ENCODE measurements at places on chromosomes 16 and 17.

DNA sequence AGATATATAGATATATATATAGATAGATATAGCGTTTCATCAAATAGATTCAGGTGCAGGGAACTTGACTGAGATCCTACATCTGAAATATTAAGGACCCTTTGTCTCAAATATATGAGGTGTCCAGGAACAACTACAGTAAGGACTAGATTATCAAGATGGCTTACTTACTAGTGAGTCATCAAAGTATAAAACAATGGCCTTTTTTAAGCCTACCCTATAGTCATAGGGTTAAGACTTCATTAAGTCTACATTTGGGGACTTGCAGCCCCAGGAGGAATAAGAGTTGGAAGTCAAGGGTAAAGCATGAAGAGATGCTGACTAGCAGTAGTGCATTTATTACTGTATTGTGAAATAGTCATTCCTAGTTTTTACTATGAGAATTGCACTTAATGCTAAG, 1023.4 kb downstream of the CDH11 start:
- H3K4me3 ChIP-seq = no peak overlapping the region
- no peaks in the 10 kb centered on the region for H3K4me1 ChIP-seq
- DNase-seq = no peak
- no peaks in the 10 kb centered on the region for H3K27me3 ChIP-seq
- H3K27ac ChIP-seq = no peak overlapping the region

GRCh38 chr16:50657241-50657640, 23.9 kb downstream of the SNX20 start:
- H3K27ac ChIP-seq = no peak overlapping the region
- no peaks in the 10 kb centered on the region for H3K4me1 ChIP-seq
- H3K27me3 ChIP-seq = no peaks in the 10 kb centered on the region
- no peaks in the 10 kb centered on the region for H3K36me3 ChIP-seq
- H3K4me3 ChIP-seq = no peak overlapping the region

- H3K27ac ChIP-seq = no peak overlapping the region
- no peaks in the 10 kb centered on the region for H3K27me3 ChIP-seq
- no peaks in the 10 kb centered on the region for H3K36me3 ChIP-seq
These were observed 201.5 kb upstream of the CPHXL start for GRCh38 chr16:75927810-75928209.

DNA sequence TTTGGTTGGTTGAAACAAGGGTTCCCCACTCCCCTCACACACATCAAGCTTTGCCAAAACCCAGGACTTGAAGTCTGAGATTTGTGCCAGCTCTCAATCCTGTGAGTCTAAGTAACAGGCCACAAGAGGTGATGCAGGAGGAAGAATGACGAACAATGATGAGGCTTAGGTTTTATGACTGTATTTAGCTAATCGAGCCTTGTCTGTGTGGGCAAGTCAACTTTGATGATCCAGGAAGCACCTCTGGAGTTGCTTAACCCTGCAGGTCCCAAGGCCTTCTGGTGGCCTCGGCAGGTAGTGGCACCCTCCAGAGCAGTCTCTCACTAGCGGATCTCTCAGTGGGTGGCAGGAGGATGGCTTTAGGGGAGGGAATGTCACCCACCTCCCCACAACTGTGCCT, 28.7 kb downstream of the CDK5RAP3 start:
- H3K36me3 ChIP-seq = no peaks in the 10 kb centered on the region
- DNase-seq = peak; percentile 25
- no peaks in the 10 kb centered on the region for H3K27me3 ChIP-seq
- peaks cover 3% of the 10 kb centered on the region for H3K4me1 ChIP-seq

DNA sequence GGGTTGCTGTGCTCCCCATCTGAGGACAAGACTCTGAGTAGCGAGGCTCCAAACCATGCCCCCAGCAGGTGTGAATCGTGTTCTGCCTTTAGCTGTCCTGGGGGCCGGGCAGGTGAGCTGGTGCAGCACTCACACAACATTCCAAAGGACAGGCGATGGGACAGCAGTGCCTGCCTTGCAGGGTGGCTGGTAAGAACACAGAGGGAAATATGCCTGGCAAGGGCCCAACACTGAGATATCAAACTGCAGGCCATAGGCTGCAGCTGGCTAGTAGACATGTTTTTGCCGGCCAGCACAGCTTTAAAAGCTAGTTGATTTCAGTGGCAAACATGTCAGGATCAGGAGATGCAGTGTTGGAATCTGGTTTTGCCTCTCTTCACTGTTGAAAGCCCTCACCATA, 23.6 kb downstream of the CLEC16A start:
- no peaks in the 10 kb centered on the region for H3K27me3 ChIP-seq
- no peak for DNase-seq
- H3K27ac ChIP-seq = no peak overlapping the region
- H3K36me3 ChIP-seq = peaks cover 32% of the 10 kb centered on the region
- peaks cover 11% of the 10 kb centered on the region for H3K4me1 ChIP-seq
- no peak overlapping the region for H3K4me3 ChIP-seq
